Inflammatory macrophage (primary cell): ENCODE measurements at places on chromosomes 5 and 9.
A peak's percentile ranks its signal among the peaks of the same experiment; 100 is the strongest.

- DNase-seq: no peak
These were observed 209.4 kb downstream of the DTWD2 start for GRCh38 chr5:118778941-118779340.

- DNase-seq: no peak
These were observed 86.6 kb downstream of the MED27 start for GRCh38 chr9:131992906-131993657.

- DNase-seq: no peak
These were observed 81.6 kb downstream of the TLE1 start for GRCh38 chr9:81607593-81608288.

DNA sequence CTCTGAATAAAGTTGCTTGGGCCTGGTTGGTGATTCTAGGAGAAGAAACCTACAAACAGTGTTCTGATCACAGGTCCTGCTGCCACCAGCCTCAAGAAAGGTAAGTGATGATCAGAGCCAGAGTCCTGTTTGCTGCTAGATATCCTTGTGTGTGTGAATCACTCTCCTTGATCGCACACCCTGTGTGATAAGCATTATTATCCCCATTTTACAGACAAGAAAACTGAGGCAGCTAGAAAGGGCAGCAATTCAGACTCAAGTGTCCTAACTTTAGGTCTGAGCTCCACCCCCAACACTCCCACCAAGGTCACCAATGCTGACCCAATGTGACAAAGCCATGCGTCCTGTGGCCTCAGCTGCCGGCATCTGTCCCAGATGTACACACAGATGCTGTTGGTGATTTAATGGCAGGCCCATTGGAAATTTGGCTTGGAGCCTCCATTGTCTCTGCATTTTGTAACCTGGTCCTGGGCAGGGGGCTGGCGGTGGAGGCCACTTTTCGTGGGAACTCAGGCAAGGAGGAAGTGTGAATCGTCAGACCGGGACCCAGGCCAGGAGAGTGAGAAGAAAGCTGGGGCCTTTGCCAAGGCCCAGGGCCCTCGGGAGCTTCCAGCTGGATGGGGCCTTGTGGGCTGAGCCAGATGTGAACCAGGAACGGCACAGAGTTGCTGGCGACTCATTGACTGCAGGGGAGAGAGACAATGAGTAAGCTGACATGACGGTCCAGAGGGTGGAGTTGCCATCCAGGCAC lies 29.8 kb upstream of the GGTA1 start:
- no peak for DNase-seq

DNA sequence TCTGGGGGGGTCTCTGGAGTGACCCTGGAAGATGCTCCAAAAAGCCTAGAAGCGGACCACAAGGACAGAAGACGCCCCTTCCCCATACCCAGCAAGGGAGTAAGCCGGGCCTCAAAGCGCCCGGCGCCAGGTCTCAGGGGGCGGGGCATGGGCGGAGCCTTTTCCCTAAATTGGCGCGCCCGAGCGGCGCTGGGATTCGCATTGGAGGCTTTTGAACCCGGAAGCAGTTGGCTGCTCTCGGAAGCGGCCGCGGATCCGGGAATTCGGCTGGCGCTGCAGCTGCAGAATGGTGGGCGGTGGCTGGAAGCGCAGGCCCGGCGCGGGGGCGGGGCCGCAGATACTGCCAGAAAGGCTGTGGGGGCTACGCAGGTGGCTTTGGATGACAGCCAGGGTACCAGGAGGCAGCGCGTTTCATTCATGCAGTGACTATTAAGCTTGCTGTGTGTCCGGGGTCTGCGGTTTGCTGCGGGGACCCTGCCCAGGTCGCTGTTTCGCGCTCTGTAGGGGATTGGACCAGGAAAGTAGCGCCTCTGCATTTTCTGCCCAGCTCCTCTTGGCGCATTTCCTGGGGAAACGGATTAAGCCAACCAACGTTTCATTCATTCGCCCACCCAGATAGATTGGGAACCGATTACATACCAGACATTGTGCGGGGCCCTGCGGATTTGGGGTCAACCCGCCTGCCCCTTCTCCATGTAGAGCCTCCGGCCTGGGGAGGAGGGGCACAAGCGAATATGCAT lies 83.0 kb upstream of the FREM1 start:
- peak; percentile 40 for DNase-seq

DNA sequence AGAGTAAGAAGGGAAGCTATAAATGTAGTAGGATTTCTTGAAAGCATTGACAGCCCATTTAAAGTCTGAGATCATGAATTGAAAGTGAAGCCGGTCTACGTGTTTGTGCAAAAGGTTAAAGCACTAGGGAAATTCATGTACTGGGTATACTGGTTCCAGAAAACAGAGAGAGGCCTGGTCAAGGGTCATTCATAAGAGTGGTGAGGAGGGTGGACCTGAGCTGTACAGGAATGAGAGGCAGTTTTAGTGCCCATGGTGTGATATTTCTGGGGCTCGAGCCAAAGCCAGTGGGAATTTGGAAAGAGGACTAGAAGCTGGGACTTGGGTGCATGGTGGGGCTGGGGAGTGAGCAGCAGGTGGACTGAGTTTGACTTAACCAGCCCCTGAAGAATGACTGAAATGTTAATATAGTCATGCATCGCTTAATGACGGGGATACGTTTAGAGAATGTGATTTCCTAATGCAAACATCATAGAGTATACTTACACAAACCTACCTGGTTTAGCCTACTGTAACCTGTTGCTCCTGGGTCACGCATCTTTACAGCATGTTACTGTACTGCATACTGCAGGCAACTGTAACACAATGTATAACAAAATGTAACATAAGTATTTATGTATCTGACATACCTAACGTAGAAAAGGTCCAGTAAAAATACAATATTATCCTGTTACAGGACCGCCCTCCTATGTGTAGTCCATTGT lies 173.0 kb downstream of the MAST4 start:
- no peak for DNase-seq

DNA sequence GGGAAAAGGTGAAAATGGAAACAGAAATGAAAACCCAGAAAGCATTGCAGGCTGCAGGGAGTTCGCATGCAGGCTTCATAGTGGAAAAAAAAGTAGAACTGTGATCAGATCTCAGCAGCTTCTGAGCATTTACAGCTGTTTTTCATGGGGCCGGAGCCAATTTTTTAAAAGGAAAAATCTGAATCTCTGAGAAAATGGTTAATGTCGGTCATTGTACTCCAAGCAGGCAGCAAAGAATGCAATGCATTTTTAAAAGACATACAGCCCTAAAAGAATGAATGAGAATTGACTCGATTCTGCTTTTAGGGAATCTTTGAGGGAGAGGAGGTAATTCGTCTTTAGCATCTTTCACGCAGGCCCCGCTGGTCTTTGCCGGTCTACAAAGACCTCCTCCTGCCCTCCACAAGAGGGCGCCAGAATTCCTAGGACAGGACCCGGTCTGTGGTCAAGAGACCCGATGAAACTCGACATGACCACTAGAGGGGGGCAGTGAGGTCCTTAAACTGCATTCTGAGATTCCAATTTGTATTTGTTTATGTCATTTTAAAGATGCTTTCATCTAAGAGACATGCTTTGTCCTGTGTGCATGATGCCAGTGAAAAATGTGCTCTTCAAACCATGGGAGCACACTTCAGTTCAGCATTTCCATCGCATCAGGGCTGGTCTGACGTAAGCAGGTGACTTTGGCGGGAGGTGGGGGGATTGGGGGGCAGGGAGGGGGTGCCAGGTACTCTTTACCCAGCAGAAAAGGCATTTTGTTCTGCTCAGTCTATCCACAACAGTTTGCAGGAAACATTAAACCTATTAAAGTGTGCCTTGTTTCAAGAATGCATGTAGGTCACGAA lies 43.7 kb upstream of the TMEM252 start:
- peak; percentile 91 for DNase-seq

GRCh38 chr9:22970434-22970975 lies 523.9 kb downstream of the DMRTA1 start:
- DNase-seq: no peak

- no peak for DNase-seq
These were observed 26.0 kb upstream of the PDE4D start for GRCh38 chr5:59919484-59919883.

- DNase-seq: no peak
These were observed 84.5 kb upstream of the VCAN start for GRCh38 chr5:83387041-83387440.

DNA sequence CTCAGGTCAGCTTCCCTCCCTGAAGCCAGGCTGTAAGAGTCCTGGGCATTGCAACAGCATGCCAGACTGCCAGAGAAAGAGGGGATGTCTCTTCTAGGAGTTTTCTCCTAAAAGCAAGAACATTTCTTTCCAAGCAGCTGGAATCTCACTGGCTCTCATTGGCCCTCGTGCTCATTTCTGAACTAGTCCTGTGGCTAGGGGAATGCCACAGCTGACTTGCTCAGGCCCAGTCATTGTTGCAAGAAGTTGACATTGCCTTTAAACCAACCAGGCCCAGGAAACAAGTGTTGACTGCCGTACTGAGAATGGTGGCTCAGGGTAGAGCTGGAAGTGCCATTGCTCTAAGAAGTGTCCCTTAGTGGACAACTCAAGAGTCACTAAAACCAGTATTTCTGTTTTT lies 15.0 kb upstream of the CEP120 start:
- DNase-seq: no peak

DNA sequence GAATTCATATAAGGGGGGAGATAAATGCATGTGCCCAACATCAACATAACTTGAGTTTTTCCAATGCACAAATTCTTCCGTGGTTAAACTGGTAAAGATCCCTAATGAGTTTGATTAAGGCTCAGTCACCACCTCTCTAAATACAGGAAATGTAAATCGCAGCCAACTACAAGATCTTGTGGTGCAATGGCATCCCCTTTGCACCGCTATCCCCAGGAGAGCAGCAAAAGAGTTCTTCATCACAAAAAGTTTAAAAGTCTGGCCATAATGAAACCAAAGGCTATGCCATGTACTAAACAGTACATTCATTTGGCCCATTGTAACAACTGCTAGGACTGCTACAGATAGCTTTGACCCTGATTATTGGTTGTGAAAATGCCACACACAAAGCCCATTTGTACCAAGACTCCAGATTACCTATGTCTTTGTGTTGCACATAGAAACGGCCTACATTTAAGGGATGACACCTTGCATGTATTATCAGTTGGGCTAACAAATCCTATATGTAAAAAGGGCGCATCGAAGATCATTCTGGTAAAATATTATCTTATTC lies 44.5 kb downstream of the ZNF608 start:
- DNase-seq: no peak

DNA sequence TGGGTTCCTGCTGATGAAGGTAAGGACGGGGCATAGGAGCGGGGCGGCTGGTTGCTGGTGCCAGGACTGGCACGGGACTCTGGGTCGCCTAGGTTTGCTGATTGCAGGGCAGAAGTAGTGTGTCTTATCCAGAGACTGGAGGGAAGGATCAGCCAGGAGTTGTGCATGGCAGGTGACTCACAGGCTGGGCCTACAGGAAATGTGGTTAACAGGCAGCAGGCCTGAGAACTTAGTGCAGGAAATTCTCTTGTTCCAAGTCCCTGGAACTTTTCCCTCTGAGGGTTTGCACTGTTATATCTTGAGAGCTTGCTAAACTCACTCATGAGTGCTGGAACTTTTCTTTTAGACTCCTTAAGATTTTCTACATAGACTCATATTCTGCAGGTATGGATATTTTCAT lies 95.1 kb downstream of the ANXA2R start:
- peak; percentile 6 for DNase-seq

DNA sequence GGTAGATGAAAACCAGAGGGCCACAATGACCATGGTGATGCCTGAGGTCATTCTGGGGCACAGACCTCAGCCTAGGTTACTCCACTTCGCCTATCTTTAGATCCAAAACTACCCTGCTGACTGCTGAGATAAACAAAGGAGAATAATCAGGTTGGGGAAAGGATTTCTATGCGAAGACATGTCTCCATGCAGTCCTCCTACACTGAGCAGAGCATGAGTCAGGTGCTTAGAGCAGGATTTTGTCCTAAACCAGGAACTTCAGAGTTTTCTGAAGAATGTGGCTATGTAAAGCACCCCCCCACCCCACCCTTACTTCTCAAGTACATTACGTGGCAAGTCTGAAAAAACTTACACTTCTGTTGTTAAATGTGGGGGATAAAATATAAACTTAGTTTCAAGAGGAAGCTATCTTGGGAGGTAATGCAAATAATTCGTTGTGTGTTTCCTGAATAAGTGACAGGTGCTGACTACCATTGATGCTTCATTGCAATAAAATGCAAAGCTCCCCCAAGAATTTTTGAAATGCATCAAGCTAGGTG lies 19.4 kb downstream of the PDCD1LG2 start:
- peak; percentile 70 for DNase-seq

- no peak for DNase-seq
These were observed 619.4 kb downstream of the SLCO4C1 start for GRCh38 chr5:101676646-101677045.

DNA sequence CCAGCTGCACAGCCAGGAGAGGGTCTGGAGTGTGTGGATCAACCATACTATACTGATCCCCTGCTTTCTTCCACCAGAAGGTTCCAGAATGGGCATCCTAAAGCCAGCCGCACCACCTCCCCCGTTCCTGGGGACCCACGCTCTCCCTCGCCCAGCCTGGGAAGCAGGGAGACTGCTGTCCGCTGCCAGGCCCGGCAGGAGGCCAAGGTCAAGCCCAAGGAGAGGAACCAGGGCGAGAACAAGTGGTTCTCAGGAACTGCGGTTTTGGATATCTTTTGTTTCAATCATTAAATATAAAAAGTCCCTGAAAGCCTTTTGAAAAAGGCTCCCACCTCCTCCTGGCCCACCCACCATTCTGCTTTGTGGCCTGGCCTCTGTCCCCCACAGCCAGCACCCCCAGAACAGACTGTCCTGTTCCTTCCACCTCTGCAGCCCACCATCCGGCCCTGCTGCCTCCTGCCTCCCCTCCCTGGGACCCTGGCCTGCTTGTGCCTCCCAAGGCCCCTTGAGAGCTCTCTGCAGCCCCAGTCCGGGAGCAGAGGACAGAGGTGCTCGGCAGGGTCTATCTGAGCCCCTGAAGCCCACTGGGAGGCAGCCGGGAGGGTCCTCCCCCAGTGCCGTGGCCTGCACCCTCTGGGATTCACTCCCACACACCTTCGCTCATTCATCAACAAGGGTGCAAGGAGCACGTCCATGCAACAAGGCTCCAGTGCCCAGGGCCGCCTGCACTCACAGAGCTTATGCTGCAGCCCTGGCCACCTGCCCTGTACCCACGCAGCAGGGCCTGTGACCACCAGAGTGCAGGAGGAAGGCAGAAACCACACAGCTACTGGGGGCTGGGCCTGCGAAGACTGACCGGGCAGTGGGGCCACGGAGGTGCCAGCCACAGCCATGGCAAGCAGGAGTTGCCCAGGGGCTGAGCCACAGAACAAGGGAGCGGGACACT lies 614 bp upstream of the LCN6 start:
- DNase-seq: no peak

DNA sequence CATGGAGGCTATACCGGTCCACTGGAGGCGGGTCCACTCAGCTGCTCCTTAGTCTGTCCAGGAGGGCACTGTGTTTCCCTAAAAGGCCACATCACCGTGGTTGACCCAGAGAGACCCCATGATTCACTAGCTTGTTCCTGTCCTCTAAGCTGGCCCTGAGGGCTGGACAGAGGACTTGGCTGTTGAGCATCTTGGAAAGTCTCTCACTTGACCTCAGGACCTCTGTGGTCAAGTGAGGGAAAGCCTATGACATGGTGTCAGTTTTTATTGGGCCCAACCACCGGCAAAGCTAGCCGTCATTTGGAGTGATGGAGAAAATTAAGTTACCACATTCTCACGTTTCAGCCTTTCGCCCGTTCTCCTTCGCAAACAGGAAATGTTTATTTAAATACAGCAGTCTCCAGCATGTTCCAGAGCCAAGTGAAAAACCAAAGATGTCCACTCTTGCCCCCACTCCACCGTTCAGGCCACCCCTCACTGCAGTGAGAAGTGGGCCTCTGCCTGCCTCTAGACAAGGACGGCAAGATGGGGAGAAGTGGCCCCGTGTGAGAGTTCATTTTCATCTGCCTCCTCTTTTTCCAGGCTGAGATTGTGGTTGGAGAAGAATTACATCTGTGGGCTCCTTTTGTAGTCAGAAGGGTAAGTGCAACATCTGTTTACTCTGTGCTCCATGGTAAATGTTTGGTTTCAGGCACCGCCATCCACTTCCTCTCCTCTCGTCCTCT lies 4.4 kb downstream of the SLIT3 start:
- no peak for DNase-seq
